ENCODE measurements at places on chromosomes 6 and 20. TPM values are rescaled to one million over a fixed set of nuclear protein-coding genes. Genes with fewer than 3 reads are reported as not detected.

- DNase-seq, result no peak
These were observed 52.3 kb upstream of the IL20RA start for GRCh38 chr6:137097057-137097456.

DNA sequence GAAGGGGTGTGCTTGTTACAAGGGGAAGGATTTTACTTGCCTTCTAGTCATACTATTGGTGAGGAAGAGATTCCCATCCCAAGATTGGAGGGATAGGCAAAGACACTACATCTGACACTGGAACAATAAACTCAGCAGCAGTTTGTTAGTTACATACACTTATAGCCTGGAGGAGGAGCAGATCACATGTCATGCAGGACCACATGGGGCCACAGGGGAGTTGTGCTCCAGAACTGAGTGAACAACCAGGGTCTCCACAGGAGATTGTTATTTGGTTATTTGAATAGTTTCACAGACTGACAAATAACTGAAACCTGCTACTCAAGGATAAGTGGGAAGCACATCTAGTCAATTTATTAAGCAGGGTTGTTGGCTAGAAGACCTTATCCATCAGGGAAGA lies 559.4 kb upstream of the MANEA start:
- DNase-seq, result no peak

DNA sequence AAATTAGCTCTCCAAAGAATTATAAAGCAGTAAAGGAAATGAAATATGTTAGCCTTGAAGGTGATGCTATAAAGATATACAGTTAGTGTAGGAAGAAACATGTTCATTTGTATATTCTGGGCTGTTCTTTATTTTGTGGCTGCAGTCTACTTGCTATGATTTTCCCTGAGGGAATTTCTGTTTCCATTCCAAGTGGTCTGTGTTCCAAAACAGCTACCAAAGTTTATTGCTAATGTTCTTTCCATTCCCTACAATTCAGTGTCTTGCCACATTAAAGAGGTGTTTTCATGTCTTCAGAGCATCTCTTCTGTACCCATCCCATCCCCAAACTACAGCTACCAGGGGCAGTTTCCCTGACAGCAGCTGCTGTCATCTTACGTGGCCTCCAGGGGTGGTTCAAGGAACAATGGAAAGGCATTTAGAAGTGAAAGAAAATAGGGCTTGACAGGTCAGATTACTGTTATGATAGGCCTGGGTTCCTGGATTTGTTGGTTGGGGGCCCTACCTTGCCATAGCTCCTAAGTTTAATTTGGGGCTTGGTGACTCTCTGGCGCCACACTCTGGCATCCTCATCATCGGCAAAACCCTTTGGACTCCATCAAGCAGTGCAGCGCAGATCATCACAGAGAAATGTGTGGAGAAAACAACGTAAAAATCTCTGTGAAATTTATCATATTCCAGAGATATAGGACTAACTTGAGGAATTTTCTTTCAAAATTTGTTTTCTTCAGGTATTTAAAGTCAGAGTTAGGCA lies 33.8 kb upstream of the AIG1 start:
- no peak for DNase-seq

The ADAM33 gene
- total RNA-seq, result 49.9 TPM

- no peak for DNase-seq
These were observed 309.1 kb upstream of the IMPG1 start for GRCh38 chr6:76381612-76382011.

The DNMT3B gene
- 0.54 TPM for total RNA-seq

GRCh38 chr6:169324086-169324485 lies 70.4 kb upstream of the THBS2 start:
- DNase-seq, result no peak

GRCh38 chr6:146968041-146968760 lies 236.0 kb upstream of the STXBP5 start:
- no peak for DNase-seq

- DNase-seq, result no peak
These were observed 5.5 kb upstream of the PROCR start for GRCh38 chr20:35166242-35166830.

- no peak for DNase-seq
These were observed 116.3 kb upstream of the CHD6 start for GRCh38 chr20:41734506-41734945.

The CHRNA4 gene
- total RNA-seq, result not detected

The POPDC3 gene
- 0.41 TPM for total RNA-seq

DNA sequence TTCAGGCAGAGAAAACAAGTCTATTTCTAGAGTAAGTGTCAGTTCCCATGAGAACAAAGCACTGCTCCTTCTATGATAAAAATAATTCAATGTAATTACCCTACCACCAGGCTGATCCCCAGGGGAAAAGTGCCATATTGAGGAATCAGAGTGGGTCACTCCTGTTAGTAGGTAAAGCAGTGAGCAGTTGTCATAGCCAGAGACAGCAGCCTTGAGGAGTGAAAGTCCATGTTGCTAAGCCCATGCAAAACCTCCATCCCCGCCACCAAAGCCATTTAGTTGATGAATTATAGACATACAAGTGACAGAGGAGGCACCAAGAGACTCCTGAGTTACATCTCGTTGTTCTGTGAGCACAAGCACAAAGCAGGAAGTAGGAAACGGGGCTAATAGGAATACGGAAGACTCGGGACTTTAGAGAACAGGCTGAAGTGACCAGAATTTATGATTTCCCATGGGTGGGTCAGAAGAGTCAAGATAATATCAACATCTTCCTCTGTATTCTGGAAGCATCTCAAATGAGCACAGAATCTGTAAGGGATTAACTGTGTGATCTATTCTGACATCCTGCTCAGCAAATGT lies 197.9 kb downstream of the MAFB start:
- no peak for DNase-seq

GRCh38 chr6:170201361-170201760 lies 89.5 kb downstream of the DLL1 start:
- no peak for DNase-seq

GRCh38 chr6:11848346-11848651 lies 69.7 kb upstream of the ADTRP start:
- DNase-seq, result no peak

The PSORS1C1 gene
- 2.7 TPM for total RNA-seq

DNA sequence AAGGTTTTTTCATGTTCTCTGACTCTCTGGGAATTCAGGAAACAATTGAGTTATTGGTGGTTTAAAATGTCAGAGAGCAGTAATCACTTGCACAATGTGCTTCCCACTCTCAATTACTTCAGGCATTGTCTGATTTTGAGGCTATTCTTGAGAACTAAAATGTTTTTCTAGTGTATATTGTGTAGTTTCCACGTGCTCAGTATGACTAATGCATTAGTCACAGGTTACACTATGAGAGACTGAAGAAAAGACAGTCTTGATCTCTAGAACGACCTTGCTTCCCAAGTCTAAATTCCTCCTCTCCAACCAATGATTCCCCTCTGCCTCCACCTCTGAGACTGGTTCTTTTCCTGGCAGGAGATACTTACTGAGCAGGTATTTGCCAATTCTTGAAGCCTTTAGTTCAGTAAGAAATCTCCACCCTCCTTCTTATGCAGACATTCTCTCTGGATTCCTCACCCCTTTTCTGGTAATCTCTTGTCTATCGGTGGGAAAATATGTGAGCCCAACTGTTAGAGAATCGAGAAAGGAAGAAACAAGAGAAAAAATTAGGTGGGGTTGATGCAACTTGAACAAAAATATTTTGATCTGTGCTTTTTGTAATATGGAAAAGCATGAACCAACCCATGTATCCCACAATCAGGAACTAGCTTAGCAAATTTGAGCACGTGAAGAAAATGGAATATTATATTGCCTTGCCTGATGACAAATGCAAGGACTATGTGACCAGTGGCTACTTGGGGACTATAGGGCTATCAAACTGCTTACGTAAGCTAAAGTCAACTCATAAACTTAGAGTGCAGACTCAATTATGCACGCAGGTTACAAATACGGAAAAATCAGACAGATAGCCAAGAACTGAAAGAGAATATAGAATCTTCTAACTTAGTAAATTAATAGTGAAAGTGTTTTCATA lies 61.1 kb upstream of the SLC22A16 start:
- DNase-seq, result no peak

- DNase-seq, result no peak
These were observed 369.4 kb downstream of the UTRN start for GRCh38 chr6:144654506-144654905.

The GRIK2 gene
- total RNA-seq, result 8.9 TPM

GRCh38 chr20:3804254-3804751 lies 8.2 kb downstream of the CDC25B start:
- DNase-seq, result no peak

DNA sequence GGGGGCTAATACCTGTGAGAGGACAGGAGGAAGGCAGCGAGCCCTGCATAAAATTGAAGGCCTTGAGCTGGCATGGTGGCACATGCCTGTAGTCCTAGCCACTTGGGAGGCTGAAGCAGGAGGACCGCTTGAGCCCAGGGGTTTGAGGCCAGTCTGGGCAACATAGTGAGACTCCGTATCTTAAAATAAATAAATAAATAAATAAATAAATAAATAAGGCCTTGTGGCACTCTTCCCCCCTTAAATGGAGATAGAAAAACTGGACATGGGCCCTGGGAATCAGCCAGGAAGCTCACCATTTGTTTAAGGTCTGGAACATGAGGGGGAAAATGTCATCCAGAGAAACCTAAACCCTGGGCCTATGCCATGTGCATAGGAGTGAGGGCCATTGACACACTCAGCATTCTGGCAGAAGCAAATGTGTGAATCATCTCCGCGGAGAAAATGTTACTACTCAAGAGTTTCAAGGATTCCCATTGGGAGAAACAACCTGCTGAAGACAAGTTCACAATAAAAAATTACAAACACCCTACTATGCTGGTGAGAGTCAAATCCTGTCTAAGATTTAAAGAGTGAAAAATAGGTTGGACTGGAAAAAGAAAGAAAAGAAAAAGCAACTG lies 51.9 kb upstream of the UBR2 start:
- DNase-seq, result no peak

The RIPPLY2 gene
- total RNA-seq, result not detected

DNA sequence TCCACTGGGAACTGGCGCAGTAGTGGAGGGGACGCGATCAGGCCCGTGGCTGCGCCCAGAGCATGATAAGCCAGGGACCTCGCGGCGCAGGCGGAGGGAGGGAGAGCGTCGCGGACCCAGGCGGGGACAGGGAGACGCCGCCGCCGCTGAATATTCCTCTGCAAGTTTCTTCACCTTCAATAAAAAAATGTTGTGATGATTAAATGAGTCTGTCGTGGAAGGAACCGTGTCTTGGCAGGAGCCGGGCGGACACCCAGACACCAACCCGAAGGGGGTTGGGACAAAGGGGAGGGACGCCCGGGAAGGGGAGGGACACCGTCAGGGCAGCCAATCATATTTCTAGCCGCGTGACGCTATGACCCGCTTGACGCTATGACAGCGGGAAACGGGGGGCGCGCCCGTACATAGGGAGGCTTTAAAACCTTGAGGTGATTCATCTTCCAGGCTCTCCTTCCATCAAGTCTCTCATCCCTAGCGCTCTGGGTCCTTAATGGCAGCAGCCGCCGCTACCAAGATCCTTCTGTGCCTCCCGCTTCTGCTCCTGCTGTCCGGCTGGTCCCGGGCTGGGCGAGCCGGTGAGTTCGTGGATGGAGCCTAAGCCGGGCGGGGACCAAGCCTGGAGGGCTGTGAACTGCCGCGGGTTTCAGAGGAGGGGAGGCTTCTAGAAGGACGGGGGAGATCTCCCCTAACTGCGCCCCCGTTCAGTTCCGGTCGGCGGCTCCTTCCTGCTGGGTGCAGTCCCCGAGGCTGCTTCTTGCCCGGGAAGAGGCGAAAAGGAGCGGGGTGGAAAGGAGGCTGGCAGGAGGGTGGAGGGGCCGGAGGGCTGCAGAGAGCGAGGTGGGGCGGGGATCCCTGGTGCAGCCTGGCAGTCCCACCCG lies at the start of gene ULBP2:
TSS of gene ULBP2 (plus strand) at position 432 of the 878 bp plus-strand sequence. CDS start at position 491, 59 bp downstream.
- DNase-seq, result peak; percentile 86

The COL21A1 gene
- 35.2 TPM for total RNA-seq

GRCh38 chr6:36989264-36989663 lies 3.3 kb upstream of the MTCH1 start:
- DNase-seq, result no peak

- DNase-seq, result no peak
These were observed 8.8 kb downstream of the RANBP9 start for GRCh38 chr6:13702809-13703302.

- no peak for DNase-seq
These were observed 27.4 kb upstream of the LCA5 start for GRCh38 chr6:79564636-79565035.

The FOXF2 gene
- total RNA-seq, result 37.8 TPM

The COL11A2 gene
- 1.4 TPM for total RNA-seq

The EPB41L1 gene
- 20.7 TPM for total RNA-seq

The GPSM3 gene
- total RNA-seq, result 10.0 TPM

DNA sequence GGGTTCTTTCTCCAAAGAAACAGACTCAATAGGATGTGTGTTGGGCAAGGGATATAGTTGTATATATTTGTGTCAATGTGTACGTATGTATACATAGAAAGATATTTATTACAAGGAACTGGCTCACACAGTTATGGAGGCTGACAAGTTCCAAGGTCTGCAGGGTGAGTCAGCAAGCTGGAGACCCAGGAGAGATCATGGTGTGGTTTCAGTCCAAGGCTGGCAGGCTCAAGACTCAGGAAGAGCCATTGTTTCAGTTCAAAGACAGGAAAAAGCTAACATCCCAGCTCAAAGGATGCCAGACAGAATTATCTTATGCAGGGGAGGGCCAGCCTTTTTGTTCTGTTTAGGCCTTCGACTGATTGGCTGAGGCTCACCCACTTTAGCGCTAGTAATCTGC lies 89.9 kb upstream of the RALGAPA2 start:
- DNase-seq, result no peak

DNA sequence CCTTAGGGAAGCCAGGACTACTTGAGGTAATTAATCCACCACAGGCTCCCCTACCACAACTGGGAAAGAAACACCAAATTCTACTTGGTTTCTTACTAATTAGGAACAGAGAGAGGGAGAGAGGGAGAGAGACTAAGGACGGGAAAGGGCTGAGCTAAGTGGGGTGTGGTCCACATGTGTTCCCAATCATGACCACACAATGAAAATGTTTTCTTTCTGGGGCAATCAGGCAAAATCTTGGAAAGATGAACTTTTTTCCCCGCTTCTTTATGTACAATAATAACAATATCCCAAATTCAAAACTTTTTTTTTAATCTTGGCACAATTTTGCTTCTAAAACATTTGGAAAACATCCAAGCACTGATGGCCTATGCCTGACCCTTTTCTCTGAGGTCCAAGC lies 734.4 kb downstream of the MAFB start:
- DNase-seq, result no peak

DNA sequence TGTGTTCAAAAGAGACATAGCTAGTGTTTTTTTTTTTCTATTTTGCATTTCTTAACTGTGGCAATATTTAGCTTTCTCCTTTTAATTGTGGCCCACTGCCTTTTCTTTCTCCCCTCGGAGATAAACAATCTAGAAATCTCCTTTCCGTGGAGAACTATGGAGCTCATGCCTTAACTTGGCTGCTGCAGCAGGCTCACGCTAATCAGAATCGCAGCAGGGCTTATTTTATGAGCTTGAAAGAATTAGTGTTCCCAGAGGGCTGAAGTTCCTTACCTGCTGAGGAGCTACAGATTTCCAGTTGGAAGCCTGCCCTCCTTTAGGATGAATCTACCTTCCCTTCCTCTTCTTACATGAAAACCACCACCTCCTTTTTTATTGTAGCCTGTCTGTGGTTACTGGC lies 35.6 kb downstream of the CTNNBL1 start:
- DNase-seq, result no peak

The NOX3 gene
- not detected for total RNA-seq

The FAM83C gene
- not detected for total RNA-seq

GRCh38 chr6:114007516-114007915 lies 36.6 kb upstream of the HDAC2 start:
- DNase-seq, result no peak

The VARS2 gene
- 6.7 TPM for total RNA-seq

The SRMS gene
- total RNA-seq, result not detected

The ULBP1 gene
- 0.55 TPM for total RNA-seq
